ENCODE measurements at places on chromosomes 11 and 22.
A peak's percentile ranks its signal among the peaks of the same experiment; 100 is the strongest.

DNA sequence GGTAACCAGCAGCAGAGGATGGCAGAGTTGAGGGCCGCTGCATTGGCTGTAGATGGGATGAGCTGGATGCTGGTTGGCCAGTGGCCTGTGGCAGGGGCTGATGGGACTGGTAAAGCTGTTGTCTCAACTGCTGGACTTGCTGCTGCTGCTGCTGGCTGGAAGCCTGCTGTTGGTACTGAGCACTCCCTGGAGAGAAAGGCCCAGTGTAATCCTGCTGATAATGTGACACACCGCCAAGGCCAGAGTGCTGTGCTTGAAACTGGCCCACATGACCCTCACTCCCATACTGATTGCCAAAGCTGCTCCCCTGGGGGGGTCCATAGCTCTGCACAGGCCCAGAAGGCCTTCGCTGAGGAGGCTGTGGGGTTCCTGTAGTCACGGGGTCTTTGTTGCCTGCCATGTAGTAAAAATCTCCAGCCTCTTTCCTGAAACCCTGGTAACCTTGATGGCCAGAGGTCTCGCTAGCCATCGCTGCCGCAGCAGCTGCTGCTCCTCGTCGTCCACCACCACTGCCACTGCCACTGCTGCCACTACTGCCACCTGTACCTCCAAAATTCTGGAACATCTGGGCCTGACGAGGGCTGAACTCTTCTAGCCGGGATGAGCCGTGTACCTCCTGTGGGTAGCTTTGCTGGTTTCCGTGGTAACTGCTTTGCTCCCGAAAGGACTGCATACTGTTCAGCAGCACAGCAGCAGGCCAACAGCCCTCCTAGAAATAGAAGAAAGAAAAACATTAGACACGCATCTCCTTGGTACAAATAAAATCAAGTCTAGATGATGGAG lies 55.6 kb downstream of the TCF20 start:
- DNase-seq = no peak

DNA sequence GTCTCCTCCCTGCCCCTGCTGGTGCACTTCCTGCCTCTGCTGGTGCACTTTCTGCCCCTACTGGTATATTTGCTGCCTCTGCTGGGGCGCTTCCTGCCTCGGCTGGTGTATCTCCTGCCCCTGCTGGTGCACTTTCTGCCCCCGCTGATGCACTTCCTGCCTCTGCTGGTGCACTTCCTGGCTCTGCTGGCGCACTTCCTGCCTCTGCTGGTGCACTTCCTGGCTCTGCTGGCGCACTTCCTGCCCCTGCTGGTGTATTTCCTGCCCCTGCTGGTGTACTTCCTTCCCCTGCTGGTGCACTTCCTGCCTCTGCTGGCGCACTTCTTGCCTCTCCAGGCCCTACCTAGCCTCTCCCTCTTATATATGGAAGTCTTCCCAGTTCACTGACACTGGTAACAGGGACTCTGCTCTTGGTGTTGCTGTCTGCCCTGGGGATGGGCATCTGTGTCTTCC lies 10.1 kb downstream of the MTFP1 start:
- DNase-seq = no peak

GRCh38 chr22:43854786-43855271 lies 7.5 kb downstream of the SULT4A1 start:
- no peak for DNase-seq

GRCh38 chr11:112656772-112657428 lies 304.3 kb upstream of the NCAM1 start:
- DNase-seq = no peak

- no peak for DNase-seq
Observed at GRCh38 chr22:50190941-50191741, 5.4 kb downstream of the TRABD start.

- DNase-seq = no peak
Observed at GRCh38 chr11:79381036-79381435, 59.8 kb downstream of the TENM4 start.

DNA sequence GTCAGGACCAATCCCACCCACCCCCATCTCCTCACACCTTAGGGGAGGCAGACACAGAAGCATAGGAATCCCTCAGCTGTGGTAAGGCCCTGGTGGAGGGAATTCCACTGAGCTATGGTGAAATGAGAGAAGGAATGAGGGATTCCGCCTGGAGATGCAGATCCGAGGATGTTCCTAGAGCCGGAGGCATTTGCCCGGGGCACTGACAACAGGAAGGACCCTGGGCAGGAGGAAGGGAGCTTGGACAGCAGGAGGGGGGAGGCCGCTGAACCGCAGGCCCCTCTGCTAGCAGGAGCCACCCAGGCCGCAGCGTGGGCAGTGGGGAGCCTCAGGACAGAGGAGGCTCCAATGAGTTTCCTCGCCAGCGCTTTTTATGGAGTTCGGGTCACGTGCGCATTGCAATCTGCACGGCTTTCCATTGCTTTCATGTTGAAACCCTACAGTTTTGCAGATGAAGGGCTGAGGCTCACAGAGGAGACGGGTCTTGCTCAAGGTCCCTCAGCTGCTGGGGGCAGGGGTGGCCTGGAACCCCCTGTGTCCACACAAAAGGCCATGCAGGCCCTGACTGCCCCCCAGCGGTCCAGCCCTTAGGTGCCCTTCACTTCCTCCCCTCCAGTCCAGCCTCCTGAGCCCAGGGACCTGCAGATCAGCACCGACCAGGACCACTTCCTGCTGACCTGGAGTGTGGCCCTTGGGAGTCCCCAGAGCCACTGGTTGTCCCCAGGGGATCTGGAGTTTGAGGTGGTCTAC lies 15.5 kb downstream of the CSF2RB start:
- DNase-seq = no peak

GRCh38 chr11:74970852-74971395 lies 17.8 kb upstream of the NEU3 start:
- DNase-seq = no peak

- DNase-seq = peak; percentile 99
Observed at GRCh38 chr11:123797114-123797513, 9.0 kb downstream of the OR6M1 start.

DNA sequence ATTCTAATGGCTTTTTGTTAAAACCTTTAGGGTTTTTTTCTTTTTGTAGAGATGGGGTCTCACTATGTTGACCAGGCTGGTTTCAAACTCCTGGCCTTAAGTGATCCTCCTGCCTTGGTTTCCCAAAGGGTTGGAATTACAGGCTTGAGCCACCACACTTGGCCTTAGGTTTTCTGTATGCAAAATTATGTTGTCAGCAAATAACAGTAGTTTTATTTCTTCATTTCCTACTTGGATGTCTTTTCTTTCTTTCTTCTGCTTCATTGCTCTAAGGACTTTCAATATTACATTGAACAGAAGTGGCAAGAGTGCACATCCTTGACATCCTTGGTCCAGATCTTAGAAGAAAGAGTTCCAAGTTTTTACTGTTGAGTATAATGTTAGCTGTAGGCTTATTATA lies 52.8 kb downstream of the CCDC81 start:
- DNase-seq = no peak

GRCh38 chr11:63760487-63761079 lies 8.0 kb downstream of the ZFTA start:
- no peak for DNase-seq

DNA sequence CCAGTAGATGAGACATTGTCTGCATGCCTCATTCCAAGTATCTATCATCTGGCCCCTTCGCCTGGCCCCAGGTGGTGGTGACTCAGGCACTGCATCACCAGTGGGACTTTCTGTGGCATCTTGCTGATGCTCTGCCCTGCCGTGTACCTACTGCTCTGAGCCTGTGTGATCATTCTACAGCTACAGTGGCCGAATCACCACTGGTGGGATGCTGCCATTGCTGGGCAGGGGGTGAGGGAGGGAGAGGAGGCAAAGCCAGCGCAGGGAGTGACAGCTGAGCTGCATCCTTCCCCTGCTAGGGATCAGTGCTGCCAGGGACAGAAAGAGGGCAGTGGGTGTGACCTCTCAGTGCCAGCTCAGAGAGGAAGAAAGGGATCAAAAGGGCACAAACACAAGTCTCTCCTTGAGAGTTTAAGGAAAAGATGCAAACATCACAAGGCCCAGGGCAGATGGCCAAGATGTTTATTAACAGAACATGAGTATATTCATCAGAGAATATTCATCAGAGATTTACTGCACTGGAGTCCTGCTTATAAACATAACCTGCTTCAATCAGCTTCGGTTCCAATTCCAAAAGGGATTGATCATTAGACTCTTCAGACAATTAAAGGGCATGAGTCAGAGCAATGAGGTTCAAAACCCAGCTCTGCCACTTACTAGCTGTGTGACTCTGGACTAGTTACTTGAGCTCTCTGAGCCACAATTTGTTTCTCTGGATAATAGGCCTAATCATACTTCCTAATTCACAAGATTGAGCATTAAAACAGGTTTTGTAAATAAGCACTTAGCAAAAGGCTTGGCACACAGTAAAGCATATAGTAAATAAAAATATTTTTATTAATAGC lies 109.8 kb downstream of the NAT10 start:
- DNase-seq = no peak

DNA sequence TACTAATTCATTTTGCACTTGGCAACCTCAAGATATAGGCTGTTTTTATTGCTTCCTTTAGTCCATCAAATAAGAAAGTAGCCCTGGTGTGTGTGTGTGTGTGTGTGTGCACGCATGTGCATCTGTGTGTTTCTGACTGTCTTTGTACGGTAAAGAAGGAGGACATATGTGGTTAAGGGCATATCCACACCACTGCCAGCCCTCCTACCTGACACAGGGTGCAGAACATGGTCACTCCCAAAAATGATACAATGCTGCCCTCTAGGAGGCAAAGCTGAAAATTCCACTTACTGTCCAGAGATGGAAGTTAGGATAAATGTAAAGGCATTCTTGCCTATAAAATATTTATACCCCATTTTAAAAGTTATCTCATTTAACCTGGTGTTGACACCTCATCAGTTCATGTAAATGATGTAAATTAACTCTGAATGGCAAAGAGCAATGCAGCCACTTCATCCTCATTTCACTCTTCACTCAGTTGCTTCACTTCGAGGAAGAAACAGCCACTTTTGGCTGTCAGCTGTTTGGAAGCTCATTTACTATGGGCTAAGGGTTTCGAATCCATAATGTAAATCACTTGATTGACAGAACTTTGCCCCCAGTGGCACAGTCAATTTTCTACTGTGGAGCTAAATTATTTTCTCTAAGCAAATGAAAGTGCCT lies 83.1 kb upstream of the MTNR1B start:
- DNase-seq = peak; percentile 81

DNA sequence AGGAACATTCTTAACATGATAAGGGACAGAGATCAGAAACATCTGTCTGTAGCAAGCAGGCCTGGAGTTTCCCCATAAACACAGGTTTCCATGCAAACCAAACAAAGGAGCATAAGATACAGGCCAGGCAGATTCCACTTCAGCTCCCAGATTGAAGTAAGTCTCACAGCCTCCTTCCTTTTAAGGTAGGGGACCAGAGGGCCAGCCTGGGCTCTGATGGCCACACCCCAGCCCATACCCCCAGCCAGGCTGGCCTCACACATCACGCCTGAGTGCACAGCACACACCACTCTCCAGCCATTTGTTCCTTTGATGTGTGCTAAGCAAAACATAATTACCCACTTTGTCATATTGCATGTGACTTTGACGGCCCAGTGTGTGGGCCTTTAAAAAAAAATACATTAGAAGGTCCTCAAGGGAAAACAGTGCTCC lies 518.7 kb downstream of the NTM start:
- DNase-seq = no peak
